ENCODE measurements at places on chromosomes 1 and 21.

DNA sequence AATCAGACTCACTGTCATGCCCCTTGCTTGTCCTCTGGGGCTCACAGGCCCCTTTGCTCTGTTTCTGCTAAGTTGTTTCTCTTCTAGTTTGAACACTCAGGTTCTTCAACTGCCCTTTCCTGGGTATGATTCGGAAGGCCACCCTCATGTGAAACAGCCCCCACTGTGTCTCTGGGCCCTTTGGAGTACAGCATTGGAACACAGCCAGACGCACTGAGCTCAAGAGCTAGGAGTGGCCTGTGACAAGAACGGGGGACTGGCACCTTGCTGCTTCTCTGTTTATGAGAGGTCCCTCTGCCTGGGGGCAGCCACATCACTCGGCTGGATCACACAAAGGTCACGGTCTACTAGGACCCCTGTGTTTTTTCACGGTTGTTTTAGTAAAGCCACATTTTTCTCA, 114.4 kb upstream of the ZC3H12A start:
- DNase-seq: no peak

- peak; percentile 47 for DNase-seq
Observed at GRCh38 chr1:52365071-52365745, 797 bp downstream of the CC2D1B start.

DNA sequence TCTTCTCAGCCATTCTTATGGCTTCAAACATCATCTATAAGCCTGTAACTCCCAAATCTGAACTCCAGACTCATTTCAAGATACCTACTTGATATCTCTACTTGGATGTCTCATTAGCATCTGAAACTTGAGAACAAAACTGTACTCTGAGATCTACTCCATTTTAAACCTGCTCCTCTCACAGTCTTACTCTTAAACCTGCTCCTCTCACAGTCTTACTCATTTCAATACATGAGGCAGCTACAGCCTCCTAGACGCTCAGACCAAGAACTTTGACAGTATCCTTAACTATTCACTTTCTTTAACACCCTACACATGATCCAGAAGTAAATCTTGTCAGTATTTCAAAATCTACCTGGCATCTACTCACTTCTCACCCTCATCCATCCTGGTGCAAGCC, 54.3 kb downstream of the NBPF6 start:
- DNase-seq: no peak

GRCh38 chr1:42322577-42322976, 12.5 kb downstream of the FOXJ3 start:
- DNase-seq: no peak

DNA sequence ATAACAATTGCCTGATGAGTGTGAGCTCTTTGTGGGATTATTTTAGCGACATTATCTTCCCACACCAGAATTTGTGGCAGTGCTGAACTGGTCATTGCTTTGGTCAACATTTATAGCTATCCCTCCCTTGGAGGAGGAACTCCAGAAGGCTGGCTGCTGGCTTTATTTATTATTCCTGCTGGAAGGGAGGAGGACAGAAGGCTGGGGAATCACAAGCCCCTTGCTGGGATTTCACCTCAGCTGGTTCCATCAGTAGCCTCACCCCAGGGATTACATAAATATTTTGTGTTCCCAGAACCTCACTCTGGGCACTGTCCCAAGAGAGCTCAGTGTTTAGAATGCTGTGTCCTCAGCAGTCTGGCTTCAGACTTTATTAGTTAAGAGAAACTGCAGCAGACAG, 102.8 kb upstream of the C1orf21 start:
- DNase-seq: no peak

GRCh38 chr1:93837961-93838360, 41.0 kb downstream of the DNTTIP2 start:
- DNase-seq: no peak

DNA sequence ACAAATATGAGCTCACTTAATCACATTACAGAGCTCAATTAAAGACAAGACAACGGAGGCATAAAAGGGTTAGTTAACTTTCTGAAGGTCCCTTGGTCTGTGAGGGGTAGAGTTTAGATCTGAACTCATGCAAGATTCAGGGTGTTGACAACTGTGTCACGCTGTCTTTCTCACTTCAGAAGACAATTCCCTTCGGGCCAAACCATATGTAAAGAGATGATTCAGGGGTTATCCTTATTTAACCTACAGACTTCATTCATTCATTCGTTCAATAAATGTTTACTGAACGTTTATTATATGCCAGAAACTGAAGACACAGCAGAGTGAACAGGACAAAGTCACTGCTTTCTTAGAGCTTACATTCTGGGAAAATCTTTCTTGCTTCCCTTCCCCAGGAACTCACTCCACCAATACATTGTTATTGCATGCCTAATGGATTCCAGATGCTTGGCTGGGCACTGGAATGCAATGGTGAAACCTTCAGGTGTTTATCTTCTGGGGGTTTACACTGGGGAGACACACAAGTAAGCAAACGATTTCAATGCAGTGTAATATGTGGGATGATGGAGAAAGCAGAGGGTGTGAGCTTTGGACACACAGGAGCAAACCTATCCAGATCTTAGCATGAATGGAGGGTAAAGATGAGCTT, 6.4 kb downstream of the XCL1 start:
- peak; percentile 51 for DNase-seq

- no peak for DNase-seq
Observed at GRCh38 chr1:179094818-179095217, 12.9 kb downstream of the TOR3A start.

DNA sequence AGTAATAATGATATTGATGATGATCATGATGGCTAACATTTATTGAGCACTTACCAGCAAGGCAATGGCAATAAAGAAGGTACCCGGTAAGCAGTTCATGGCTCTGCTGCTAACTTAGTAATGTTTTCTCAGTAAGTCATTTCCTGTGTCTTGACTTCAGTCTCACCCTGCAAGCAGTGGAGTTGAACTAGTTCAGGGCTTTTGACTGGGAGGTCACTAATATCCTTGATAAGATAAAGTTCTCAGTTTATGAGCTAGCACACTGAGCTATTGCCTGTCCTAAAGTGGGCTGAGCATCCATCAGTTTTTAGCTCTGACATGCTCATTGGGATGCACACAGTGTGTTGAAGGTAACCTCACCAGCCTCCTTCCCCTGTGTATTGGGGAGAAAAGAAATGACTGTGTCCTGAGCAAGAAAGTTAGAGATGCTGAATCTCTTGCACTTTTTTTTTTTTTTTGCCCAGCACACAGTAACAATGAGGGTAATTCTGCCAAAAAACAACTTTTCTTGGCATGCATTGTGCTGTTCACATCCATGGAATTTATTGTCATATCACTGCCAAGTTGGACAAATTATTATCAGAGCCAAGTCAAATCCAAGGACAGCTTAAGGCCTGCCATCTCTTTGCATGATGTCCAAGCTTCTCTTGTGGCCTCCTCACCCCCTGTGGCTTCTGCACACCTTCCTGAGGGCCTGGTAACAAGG, 55.5 kb upstream of the GADD45A start:
- no peak for DNase-seq

DNA sequence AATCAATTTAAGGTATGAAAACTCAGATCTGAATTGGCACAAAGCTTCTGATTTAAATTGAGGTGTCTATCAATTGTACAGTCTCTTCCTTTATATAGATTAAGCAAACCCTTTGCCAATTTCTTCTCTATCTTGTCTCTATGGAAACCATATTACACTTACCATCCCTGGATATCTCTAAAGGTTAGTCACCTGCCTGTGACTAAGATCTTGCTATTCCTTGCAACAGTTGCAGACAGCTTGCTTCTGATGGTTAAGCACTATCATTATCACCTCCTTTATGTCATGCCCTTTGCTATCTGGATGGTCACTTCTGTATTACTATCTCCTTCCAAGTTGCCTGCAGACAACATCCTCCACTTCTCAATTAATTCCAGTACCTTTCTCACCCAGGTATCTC, 998.6 kb upstream of the B3GALT2 start:
- no peak for DNase-seq

GRCh38 chr1:59814901-59815825, at the start of gene HOOK1:
TSS of gene HOOK1 (plus strand) at chr1:59814949. CDS start at chr1:59815118, 169 bp downstream.
- DNase-seq: no peak

- DNase-seq: no peak
Observed at GRCh38 chr1:229062135-229062534, 208.8 kb upstream of the RAB4A start.

GRCh38 chr1:11527541-11528452, 48.8 kb downstream of the DISP3 start:
- DNase-seq: no peak

GRCh38 chr1:33895396-33895795, 31.5 kb downstream of the HMGB4 start:
- DNase-seq: no peak

- no peak for DNase-seq
Observed at GRCh38 chr1:11837767-11838348, 9.7 kb downstream of the NPPA start.

GRCh38 chr1:167676916-167677848, 44.6 kb upstream of the MPZL1 start:
- DNase-seq: no peak

GRCh38 chr1:239874831-239875230, 216.9 kb upstream of the FMN2 start:
- no peak for DNase-seq

DNA sequence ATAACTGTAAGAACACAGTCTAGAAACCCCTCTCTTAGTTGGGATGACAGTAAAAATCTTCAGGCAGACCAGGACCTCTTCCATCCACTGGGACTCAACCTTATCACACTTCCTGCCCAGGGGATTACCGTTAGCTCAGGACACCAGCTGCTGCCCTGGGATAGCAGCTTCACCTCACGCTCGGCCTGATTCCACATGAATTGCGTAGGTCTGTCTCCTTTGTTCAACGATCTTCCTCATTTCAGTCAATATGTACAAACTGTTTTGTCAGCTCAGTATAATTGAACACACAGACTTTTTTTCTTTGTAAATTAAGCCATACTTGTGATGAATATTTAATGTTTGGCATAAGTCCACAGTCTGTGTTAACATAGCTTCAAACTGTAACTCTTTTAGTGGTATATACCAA, 290.4 kb downstream of the GRIK1 start:
- DNase-seq: no peak

DNA sequence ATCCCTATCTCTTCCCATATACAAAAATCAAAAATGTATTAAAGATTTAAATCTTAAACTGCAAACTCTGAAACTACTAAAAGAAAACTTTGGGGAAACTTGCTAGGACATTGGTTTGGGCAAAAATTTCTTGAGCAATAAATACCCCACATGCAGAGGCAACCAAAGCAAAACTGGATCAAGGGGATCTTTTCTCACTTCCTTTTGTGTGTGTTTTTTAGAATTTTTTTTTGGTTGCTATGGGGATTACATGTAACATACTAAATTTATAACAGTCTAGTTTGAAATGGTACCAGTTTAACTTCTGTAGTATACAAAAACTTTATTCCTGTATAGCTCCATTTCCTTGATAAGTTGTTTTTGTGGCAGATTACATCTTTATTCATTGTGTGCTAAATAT, 16.8 kb downstream of the MAST2 start:
- no peak for DNase-seq

DNA sequence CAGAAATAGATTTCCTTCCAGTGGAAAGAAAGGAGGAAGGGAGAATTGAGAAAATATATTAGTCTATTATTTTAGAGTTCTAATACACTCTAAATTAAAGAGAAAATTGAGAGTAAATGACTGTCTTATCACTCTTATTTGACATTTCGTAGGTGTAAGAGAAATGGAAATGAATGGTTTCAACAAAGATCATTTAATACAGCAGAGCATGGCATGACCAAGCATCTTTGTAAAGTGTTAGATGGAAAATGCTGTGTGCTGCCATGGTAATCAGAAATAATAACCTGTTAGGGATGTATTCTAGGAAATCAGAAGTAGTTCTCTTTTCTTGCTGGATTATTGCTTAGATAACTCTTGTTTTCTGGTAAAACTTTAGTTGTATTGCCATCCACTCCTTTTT, 90.9 kb downstream of the GIPC2 start:
- DNase-seq: no peak

- DNase-seq: no peak
Observed at GRCh38 chr1:145796753-145797152, 27.1 kb downstream of the RNF115 start.

DNA sequence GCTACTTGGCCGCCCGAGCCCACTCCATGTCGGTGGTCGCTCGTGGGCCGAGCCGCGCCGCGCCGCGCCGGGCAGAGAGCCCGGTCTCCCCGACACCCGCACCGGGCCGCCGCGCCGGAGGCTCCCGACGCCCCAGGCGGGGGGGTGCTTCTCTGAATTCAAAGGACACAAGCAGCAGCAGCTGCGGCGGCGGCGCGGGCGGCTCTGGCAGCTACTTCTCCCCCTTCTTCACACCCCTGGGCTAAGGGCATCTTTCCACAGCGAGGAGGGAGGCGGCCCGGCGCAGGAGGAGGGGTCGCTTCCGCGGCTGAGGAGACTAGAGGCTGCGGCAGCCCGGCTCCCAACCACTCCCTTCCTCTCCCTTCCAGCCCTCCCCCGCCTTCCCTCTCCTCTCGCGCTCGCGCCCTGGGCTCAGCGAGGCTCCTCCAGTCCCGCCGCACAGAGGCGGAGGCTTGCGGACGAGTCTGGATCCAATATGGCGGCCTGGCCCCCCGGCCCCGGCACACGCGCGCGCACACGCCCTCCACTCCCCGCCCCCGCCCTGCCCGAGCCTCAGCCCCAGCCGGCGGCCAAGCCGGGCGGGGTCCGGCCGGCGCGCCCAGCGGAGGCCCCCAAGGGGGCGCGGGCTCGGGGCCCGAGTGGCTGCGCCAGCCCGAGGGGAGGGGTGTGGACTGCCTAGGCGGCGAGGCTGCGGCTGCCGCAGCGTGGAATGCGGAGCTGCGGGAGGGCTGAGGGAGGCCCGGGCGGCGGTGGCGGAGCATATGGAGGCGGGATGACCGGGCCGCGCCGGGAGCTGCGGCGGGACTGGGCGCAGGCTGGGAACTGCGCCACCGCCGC, at the start of gene CDC42BPA:
CDC42BPA (minus strand) TSS at position 477 of the 837 bp plus-strand sequence. CDS start 1,310 bp downstream, outside the sequence.
- DNase-seq: peak; percentile 95

- no peak for DNase-seq
Observed at GRCh38 chr1:232111611-232112010, 485.0 kb downstream of the DISC1 start.

DNA sequence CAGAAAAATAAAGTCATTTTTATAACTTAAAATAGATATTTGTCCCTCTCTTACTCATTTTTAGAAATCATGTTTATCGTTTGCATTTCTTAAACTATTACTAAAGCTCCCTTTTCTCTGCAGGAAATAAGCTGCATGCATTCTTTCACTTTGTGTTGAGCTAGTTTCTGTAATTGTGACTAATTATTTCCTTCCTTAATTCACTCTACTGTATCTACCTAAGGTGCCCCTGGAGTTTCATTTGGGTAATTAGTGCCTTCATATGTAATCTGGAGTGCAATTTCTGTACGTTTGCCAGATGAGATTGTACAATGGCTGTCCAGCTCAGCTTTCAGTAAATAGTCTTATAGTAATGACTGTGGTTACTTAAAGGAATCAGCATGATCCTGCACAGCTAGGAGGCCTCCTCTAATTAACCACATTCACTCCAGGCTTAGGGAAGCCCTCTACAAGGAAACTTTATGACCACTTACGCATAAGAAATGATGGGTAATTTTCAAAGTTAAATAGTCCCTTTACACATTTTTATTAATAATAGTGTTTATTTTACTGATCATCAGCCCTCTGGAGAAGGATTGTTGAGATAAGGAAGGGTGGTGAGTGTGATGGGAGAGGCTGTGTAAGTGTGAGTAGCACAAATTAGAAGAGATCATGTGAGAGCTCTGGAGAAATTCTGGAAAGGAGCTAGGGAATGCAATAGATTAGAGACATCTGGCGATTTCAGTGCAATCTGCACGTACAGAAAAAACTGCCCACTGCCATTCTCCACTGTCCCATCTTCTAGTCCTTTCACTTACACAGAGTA, 86.8 kb downstream of the LRRC8C start:
- no peak for DNase-seq

All from left hindlimb (tissue), 1 donor.